ENCODE measurements at places on chromosomes 1 and 21.

DNA sequence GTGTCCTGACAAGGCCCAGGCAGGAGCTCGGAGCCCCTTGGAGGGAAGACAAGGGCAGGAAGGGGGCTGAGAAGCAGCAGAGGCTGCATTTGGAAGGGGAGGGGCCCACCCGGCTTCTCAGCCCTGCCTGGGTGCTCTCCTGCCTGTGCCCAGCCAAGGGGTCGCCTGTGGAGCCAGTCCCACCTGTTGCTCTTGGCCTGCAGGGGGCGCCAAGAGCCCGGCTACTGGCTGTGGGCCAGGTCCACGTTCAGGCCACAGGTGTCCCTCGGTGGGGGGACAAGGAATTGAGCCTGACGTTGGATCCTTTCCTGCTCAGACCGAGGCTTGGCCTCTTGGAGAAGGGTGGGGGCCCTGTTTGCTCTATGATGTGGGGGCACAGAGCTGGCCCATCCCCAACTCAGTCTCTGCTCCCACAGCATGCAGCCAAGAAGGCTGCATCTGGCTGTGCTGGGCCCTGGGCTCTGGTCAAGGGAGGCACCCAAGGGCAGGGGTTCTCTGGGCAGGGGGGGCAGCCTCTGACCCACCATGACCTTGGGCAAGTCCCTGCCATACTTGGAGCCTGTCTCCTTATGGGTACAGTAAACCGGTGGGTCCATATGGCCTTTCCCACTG lies 10.9 kb downstream of the WNT4 start:
- DNase-seq: no peak

- peak; percentile 5 for DNase-seq
These were observed 812 bp downstream of the CACHD1 start for GRCh38 chr1:64470665-64471217.

GRCh38 chr1:168913711-168914463 lies 184.9 kb upstream of the DPT start:
- DNase-seq: no peak

- no peak for DNase-seq
These were observed 49.3 kb downstream of the DOP1B start for GRCh38 chr21:36205962-36206361.

DNA sequence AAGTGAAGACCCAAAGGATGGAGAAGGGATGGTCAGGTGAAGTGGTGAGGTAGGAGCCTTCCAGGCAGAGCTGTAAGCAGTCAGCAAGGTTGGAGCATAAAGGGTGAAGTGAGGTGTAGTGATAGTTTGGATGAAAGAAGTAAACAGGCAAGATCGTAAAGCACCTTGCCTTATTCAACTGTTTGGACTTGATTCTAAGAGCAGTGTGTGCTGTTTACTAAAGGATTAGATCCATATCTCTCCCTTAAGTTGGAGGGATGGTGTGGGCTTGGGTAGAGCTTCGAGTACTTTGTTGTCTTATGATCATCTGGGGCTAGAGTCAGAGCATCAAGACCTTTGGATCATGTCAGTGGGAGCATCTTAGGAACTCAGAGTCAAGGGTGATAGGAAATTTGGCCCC lies 39.8 kb upstream of the CD34 start:
- no peak for DNase-seq

- DNase-seq: peak; percentile 7
These were observed 53.3 kb upstream of the HOOK1 start for GRCh38 chr1:59761443-59761842.

GRCh38 chr1:161166669-161167548 lies 683 bp downstream of the PPOX start:
- DNase-seq: peak; percentile 15

- DNase-seq: no peak
These were observed 329.3 kb upstream of the PRMT6 start for GRCh38 chr1:106727171-106727570.

GRCh38 chr1:1517973-1518620 lies 6.1 kb downstream of the ATAD3A start:
- DNase-seq: no peak

DNA sequence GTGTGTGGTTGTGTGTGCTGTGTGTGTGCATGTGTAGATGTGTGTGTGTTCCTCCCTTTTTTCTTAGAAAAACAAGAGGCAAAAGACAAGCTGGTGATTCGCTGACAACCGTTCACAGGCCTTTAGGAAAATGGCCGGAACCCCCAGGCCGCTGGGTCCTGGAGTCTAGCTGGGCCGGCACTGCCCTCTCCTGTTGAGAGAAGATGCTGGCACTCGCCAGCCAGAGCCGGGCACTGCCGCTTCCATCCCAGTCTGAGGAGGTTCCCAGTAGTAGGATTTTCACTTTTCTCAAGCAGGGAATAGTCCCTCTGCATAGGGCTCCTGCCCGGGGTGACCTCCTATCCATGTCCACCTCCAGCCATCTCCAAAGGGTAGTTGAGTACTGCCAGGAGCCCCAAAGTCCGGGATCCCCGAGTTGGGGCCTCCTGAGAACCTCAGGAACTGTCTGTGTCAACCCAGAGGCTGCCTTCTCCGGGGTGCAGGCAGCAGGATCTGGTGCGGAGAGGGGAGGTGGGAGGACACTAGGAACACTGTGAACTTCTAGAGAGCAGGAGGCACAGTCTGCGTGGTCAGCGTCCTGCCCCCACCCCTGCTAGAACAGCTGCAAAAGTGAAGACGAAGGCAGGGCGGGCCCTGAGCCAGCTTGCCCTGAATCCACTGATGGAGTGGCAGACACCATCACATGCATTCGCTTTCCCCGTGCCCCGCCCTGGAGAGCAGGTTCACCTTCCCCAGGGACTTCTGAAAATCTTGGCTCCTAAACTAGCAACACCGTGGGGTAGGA lies 44.1 kb upstream of the ARHGEF16 start:
- DNase-seq: no peak

DNA sequence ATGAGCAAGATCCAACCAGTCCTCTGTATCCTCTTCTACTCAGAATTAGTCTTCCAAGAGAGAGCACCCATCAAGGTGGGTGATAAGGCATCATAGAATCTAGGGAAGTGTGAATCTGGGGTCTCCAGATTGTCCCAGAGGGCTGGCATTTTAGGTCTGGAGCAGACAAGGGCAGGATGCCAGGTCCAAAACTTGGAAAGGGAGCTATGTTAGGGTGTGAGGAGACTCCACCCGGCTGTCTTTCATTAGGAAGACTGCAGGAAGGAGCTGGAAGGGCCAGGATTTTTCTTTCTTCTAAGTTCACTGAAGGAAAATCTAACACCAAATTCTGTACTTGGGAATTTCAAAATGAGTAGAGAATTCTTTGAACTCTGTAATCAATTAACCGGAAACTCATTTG lies 86.1 kb upstream of the BMP8A start:
- DNase-seq: no peak

GRCh38 chr1:62637392-62638105 lies 40.2 kb downstream of the ANGPTL3 start:
- DNase-seq: no peak

- DNase-seq: no peak
These were observed 1.7 kb upstream of the C1orf185 start for GRCh38 chr1:51100264-51100880.

Measured in HL-60 (cell line).